ENCODE measurements at places on chromosomes 6 and 20.

DNA sequence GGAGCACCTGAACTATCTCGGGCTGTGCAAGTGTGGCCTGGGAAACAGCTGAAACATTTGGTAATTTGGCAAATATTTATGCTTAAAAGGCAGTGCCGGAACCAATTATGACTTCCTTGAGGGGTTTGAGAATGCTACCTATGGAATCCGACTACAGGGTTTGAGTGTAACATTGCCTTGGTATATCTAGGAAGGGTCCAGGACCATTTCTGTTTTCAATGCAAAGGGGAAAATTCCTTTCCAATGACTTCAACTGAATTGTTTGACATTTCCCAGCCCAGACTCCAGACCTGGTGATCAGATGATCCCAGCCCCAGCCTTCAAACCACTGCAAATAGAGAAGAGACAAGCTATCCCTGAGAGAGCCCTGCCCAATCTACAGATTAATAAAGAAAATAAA lies 4.6 kb upstream of the PPP1R3G start:
- DNase-seq, result no peak

GRCh38 chr20:33821270-33821836 lies 10.2 kb downstream of the CHMP4B start:
- DNase-seq, result no peak

GRCh38 chr6:2739335-2739734 lies 11.4 kb downstream of the MYLK4 start:
- DNase-seq, result no peak

GRCh38 chr6:90581146-90581545 lies 5.7 kb downstream of the MAP3K7 start:
- DNase-seq, result no peak

- DNase-seq, result no peak
These were observed 700 bp downstream of the DTD1 start for GRCh38 chr20:18588574-18588933.

GRCh38 chr20:32880635-32881034 lies 21.9 kb downstream of the EFCAB8 start:
- DNase-seq, result no peak

DNA sequence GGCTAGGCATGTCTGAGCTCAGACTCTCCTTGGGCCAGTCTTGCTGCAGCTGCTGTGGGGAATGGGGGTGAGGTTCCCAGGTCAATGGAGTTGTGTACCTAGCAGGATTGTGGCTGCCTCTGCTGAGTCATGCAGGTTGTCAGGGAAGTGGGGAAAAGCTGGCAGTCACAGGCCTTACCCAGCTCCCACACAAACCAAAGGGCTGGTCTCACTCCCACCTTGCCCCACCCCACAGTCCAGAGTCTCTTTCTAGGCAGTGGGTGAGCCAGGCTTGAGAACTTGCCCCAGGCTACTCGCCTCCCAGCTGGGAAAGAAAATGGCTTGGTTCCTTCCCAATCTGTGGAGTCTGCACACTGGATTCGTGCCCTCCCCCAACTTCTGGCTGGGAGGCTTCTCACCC lies 65.7 kb downstream of the SCP2D1 start:
- DNase-seq, result no peak

DNA sequence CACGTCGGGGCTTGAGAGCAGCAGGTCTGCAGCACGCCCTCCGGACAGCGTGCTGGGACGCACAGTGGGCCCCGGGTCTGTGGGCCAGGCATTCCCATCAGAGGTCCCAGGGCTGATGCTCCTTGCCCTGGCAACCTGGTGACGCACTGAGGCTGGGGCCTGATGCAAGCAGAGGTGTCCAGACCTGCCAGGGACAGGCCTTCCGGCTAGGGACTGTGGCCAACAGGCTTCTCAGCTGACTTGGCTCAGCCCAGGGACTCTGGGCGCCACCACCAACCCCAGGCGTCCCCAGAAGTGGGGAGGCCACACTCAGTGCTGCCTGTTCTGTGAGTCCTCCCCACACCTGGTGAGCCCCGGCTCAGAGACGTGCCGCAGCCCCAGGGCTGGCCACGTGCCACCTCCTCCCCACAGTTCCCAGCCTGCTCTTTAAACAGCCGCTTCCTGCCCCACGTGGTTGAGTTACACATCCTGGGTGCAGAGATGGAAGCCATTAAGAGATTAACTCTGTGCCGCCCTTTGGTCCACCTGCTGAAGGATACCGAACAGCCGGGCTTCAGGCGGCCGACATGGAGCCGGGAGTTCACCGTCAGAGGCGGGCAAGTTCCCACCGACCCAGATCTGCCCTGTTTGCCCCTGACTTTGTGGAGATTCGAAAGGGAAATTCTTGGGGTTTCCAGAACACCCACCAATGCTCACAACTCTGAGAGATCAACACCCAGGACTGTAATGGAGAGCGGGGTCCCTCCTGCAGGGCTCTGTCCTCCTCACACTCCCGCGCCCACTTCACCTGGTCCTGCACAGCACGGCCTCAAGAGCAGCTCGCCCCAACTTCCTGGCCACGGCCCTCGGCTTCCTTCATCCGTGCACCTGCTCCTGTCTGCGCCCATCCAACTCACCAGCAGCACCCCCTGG lies 37.6 kb upstream of the ZBP1 start:
- DNase-seq, result peak; percentile 14

GRCh38 chr6:118548136-118548535 lies at the start of gene PLN:
Gene PLN (plus strand): TSS chr6:118548296. CDS start chr6:118558922, 10,626 bp downstream.
- DNase-seq, result no peak

- DNase-seq, result no peak
These were observed 7.0 kb downstream of the ENPP4 start for GRCh38 chr6:46136831-46137230.

DNA sequence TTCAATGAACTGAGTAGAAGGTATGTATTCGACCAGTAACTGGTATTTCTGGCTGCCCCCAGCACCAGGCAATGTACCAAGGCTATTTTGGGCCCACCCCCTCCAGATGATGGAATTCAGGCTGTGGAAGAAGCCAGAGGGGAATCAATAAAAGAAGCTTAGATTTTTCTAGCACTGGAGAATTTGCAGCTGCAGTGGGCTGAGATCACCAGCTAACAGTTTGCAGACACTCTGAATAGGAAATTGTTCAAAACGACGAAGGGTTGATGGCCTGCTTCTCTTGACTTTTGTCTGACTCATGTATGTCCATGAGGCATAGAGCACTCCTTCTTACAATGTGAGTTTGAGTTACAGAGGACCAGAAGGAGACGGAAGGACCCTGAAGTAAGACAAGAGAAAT lies 32.4 kb upstream of the FBXO9 start:
- DNase-seq, result no peak

GRCh38 chr20:9989066-9989724 lies 45.6 kb upstream of the ANKEF1 start:
- DNase-seq, result no peak
